ENCODE measurements at places on chromosomes 5 and 9.
A peak's percentile ranks its signal among the peaks of the same experiment; 100 is the strongest.

GRCh38 chr5:131224387-131225201, 39.3 kb upstream of the CDC42SE2 start:
- DNase-seq = no peak

DNA sequence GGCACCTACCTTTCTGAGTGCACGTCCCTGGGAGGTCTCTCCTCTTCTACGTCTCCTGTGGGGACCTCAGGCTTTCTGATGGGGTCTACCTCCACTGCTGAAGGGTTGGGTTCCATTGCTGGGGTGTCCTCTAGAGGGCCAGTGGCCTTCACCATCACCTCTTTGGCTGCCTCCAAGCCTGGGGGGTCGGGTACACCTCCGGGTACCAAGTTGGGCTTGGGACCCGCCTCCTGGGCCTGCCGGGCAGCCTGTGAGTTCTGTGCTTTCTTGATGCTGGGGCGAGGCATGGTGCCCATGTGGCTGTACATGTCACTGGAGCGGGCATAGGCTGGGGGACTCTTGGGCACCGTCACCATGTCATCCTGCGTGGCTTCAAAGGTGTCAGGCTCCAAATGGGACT, 4.5 kb downstream of the SH2D3C start:
- DNase-seq = no peak

- DNase-seq = no peak
Measured at GRCh38 chr5:4420681-4421080, 719.4 kb upstream of the ADAMTS16 start.

DNA sequence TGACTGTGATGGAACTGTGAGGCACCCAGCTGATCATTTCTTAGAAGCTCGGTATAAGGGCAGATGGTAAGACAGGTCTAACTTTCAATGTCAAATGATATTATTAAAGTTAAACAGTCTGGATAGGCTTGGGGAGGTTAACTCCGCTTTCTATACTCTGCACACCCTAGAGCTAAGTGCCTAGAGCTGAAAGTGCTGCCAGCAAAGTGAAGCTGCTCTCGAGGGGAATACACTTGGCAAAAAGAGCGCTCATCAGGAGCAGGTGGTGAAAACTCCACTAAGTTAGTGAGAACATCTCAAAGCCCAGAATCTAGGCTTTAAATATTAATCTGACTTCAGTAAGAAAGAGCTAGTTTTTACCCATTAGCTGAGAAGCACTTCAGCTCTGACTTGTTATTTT, 349.6 kb upstream of the SLC30A5 start:
- DNase-seq = no peak

DNA sequence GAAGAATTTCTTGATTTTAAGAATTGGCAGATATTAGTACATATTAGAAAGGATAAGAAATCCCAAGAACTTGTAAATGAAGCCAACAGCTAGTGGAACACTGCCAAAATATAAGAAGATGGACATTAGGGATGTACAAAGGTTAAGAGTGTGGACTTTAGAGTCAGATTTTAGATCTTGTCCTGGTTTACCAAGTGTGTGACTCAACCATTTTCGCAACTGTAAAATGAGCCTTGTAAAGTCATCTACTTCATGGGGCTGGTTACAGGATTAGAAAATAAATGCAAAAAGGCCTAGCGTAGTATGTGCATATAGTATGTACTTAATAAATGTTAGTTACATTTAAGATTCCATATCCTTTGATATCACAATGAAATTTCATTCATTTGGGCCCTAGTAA, 260.0 kb downstream of the RAB3C start:
- DNase-seq = no peak

DNA sequence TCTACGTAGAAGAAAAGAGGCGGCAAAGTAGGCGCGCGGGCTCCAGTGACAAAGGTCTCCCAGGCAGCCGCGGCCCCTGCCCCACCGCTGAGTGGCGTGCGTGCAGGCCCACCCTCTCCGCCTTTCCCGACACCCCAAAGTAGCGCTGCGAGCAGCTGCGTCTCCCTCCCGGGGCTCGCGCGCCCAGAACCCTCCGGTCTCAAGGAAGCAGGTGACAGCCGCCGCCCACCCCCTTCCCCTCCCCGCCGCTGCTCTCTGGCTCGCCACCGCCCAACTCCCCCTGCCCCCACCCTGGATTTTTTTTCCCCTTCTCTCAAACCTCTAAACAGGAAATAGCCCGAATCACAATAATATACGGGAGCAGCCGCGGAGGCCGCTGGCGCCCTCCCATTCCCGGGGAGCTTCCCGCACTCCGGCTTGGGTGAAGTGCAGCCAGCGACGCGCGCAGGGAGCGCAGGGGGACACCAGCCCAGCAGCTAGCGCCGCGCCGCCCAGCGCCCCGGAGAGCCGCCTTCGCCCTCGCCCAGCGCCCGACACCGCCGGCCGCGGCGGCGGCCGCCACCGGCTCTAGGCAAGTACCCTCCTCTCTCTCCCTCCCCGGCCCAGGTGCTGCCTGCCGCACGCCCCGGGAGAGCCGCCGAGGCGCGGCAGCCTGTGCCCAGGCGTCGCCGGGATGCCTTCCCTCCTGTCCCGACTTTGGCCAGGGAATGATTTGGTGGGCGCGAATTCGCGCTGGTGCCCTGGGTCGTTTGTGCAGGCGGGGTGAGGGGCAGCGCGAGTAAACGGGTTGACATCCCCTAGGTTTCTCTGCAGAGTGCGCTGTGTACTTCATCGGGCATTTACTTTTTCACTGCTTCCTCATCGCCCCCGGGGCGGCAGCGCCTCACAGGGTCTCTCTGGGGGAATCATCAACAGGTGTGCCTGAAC, 52.7 kb upstream of the TJP2 start:
- DNase-seq = peak; percentile 48

DNA sequence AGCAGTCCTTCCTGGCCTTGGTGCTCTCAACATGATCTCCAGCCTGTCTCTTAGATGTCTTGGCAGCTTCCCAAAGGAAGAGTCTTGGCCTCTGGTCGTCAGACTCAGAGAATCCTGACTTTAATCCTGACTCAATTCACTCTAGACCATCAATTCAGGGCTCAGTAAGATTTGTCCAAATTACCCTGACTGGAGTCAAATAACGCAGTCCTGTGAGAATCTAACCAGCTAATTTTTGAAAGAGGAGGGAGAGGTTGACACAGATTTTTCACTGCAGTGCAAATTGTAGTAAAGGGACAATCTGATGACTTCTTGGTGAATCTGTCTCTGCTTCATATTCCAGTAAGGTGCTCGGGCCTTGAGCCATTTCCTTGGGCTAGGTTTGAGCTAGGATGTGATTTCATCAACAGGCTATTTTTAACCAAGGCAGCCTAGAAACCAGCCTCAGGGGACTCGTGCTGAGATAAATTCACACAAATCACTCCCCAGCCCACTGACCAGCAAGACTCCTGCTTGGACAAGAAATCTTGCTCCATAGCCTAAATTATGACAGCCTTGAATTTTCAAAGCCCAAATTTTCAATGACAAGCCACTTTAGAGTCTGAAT, 257.4 kb downstream of the ENC1 start:
- peak; percentile 60 for DNase-seq

GRCh38 chr9:69044240-69045219, 9.0 kb downstream of the FXN start:
- DNase-seq = no peak

GRCh38 chr5:82349652-82350051, 71.5 kb upstream of the RPS23 start:
- DNase-seq = peak; percentile 73

DNA sequence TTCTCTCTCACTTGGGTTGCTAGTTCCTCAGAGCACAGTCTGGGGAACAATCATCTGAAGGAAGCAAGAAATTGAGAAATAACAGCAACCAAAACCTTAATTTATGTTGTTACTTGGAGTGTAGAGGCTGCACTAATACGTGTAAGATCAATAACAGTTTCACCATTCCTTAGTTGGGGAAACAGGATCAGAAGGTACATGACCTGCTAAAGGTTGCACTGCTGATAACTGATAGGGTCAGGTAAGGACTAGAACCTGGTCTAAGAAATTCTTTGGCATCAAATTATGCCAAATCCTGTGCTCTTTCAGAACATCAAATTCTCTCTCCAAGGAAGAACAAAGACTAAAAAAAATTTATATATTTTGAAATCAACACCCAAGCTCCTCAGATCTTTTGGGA, 278.6 kb upstream of the C9orf72 start:
- DNase-seq = no peak

DNA sequence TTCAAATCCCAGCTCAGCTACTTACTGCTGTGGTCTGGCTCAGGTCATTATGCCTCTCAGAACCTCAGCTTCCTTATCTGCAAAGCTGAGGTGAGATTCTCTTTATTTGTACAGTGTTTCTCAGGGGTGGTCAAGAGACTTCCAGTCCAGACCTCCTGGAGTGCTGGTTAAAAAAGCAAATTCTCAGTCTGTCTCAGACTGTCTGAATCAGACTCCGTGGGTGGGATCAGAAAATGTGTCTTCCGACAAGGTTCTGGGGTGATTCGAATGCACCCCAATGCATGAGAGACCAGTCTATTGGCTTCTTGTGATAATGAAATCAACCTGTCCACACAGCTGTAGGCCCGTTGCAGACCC, 137.7 kb upstream of the SMIM23 start:
- no peak for DNase-seq

DNA sequence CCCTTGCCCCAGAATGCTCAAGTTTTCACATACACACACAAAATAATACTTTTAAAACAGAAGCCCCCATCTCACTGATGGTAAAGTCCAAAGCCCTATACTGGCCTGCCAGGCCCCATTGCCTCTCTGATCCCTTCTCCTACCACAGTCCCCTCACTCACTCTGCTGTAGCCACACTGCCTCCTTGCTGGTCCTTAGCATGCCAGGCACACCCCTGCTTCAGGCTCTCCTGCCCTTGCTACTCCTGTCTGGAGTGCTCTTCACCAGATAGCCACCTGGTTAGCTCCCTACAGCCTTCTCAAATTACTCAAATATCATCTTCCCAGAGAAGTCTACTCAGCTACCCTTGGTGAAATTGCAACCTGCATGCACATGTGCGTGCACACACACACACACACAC, 177.5 kb downstream of the C5orf15 start:
- DNase-seq = no peak

DNA sequence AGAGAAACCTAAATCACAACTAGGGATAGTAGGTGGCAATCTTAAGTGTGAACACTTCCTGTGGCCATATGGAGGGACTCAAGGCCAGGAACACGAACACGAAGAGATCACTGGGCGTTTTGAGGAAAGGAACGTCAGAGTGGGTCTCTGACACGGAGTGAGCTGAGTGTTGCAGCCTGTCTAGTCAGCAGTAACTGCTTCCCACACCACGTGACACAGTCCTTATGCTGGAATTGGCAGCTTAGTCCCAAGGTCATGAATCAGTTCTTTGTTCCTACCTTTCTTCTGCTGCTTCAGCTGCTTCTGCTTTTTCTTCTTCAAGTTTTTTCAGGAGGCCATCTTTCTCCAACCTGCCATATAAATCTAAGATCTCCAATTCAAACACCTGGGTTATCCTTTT, 18.2 kb downstream of the SPACA9 start:
- no peak for DNase-seq

DNA sequence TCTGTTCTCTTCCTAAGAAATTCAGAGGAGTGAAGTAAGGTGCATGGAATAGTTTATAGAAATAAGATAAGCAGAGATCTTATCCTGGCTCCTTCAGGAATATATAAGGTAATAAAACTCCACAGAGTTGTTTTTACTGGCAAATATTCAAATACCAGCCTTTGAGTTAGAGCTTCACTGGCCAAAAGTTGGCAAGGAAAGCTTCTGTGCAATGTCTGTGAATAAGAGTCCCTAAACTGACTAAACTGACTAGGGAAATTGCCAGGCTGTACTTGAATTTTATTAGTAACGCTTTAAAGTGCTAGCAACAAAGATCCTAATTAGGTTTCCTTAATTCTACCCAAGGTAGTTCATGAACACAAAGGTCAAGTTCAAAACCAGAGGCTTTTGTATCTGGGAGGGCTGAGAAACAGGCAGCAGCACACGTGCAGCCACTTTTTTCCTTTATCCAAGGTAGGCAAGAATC, 131.1 kb upstream of the MPDZ start:
- DNase-seq = no peak

- no peak for DNase-seq
Measured at GRCh38 chr5:62578540-62578939, at the start of gene LRRC70. Gene LRRC70 (plus strand): TSS chr5:62578819. CDS start chr5:62579439, 620 bp downstream.

DNA sequence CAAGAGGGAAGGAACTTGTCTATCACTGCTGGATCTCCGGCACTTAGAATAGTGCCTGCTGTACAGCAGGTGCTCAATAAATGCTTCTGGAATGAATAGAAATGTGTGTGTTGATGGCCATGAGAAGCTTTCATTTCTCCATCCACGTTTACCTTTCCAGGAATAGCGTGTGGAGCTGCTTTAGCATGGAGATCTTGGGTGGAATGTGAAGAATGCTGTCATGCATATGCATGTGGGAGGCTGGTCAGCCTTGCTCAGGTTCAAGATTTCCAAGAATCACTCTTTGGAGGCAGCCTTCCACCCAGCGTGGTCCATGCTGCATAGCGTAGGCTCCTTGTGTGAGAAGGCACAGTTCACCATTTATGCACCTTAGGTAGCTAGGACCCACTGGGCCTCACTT, 19.2 kb downstream of the COL15A1 start:
- DNase-seq = no peak

DNA sequence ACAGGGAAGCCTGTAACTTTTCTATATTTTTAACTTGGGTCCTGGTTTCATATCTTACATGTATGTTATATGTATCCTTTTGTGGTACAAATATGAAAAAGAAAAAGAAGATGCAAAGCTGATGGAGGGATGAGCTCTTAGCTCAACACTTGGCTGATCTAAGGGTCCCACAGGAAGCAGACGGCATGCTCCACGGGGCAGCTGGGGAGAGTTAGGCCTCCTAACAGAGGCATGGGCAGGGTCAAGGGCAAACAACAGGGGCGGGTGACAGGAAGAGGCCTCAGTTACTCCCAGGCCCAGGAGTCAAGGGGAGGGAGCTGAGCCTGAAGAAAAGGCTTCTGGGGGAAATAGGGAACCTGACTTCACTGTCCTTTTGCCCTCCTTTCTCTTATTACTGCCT, 287.2 kb downstream of the ZSWIM6 start:
- DNase-seq = no peak

GRCh38 chr9:126615245-126615790, 1.6 kb downstream of the LMX1B start:
- DNase-seq = no peak

GRCh38 chr5:127562252-127562651, 44.8 kb downstream of the PRRC1 start:
- peak; percentile 12 for DNase-seq

- peak; percentile 42 for DNase-seq
Measured at GRCh38 chr5:170353011-170353761, 36.0 kb downstream of the KCNMB1 start.

- no peak for DNase-seq
Measured at GRCh38 chr5:151662805-151663204, 23.9 kb downstream of the SPARC start.

- no peak for DNase-seq
Measured at GRCh38 chr5:9619331-9620092, 10.6 kb downstream of the TAS2R1 start.

Data from BE2C (cell line).